GM23338 (cell line): ENCODE measurements at places on chromosomes 11 and 22. TPM values are rescaled to one million over a fixed set of nuclear protein-coding genes. Genes with fewer than 3 reads are reported as not detected.

Gene SCYL1
- 55.1 and 66.1 TPM in 2 replicates for total RNA-seq

Gene GGT5
- not detected in 2 replicates for total RNA-seq

Gene SAC3D1
- 30.3 and 31.1 TPM in 2 replicates for total RNA-seq

Gene OR8A1
- total RNA-seq = not detected in 2 replicates

Gene LINC01488
- not detected in 2 replicates for total RNA-seq

Gene B4GALNT4
- 55.2 and 92.6 TPM in 2 replicates for total RNA-seq

Gene PKDREJ
- not detected in 2 replicates for total RNA-seq

Gene CCND1
- 99.1 and 109 TPM in 2 replicates for total RNA-seq

Gene WT1
- total RNA-seq = 0.16 and 0.21 TPM in 2 replicates

Gene ACTN3
- 3.8 and 6.3 TPM in 2 replicates for total RNA-seq

Gene CLDN5
- total RNA-seq = 1.4 and 3.2 TPM in 2 replicates

Gene OR51B2
- total RNA-seq = not detected in 2 replicates

Gene TMPRSS5
- 1.8 TPM in 1 of 2 replicates, not detected in the other for total RNA-seq

Gene NARS2
- 40.9 and 45.7 TPM in 2 replicates for total RNA-seq

Gene NUCB2
- 16.6 and 25.5 TPM in 2 replicates for total RNA-seq

Gene UBQLNL
- 0.35 and 0.52 TPM in 2 replicates for total RNA-seq

Gene TOP3B
- total RNA-seq = 53.5 and 77.7 TPM in 2 replicates

Gene TYR
- not detected in 2 replicates for total RNA-seq

Gene HEPHL1
- 0.04 and 0.07 TPM in 2 replicates for total RNA-seq

Gene HIKESHI
- total RNA-seq = 71.2 and 76.8 TPM in 2 replicates

Gene SMC1B
- total RNA-seq = not detected in 2 replicates

Gene AMBRA1
- 34.8 and 42.2 TPM in 2 replicates for total RNA-seq

Gene OR51B5
- not detected in 2 replicates for total RNA-seq

Gene RASGRP2
- 30.1 and 34.4 TPM in 2 replicates for total RNA-seq

Gene BBOX1
- total RNA-seq = not detected in 2 replicates

Gene RASD2
- total RNA-seq = 3.2 and 3.6 TPM in 2 replicates

Gene KDM2A
- total RNA-seq = 38.0 and 54.1 TPM in 2 replicates

Gene PATE4
- total RNA-seq = not detected in 2 replicates

Gene MPPED1
- 0.12 and 0.56 TPM in 2 replicates for total RNA-seq

Gene CCDC89
- total RNA-seq = 0.31 TPM in 1 of 2 replicates, not detected in the other

Gene NUP98
- 170 and 174 TPM in 2 replicates for total RNA-seq

Gene MYEOV
- 0.14 and 0.70 TPM in 2 replicates for total RNA-seq

Gene P2RX6
- not detected in 2 replicates for total RNA-seq

Gene FAM111B
- 27.9 and 30.6 TPM in 2 replicates for total RNA-seq

Gene HEPN1
- not detected in 2 replicates for total RNA-seq

Gene GPR83
- 0.17 and 0.23 TPM in 2 replicates for total RNA-seq

Gene GALNT18
- total RNA-seq = 10.8 and 12.2 TPM in 2 replicates

Gene TCIRG1
- 31.2 and 40.4 TPM in 2 replicates for total RNA-seq

Gene KRTAP5-11
- total RNA-seq = not detected in 2 replicates

Gene RAB3IL1
- total RNA-seq = 2.7 and 4.0 TPM in 2 replicates

Gene FJX1
- total RNA-seq = 16.1 and 18.4 TPM in 2 replicates

Gene OR52N4
- 0.27 TPM in 1 of 2 replicates, not detected in the other for total RNA-seq

Gene FIBIN
- 0.66 TPM in 1 of 2 replicates, not detected in the other for total RNA-seq

Gene SCARF2
- total RNA-seq = 16.6 and 17.0 TPM in 2 replicates
